Cortex of kidney (tissue), 1 donor: ENCODE measurements at places on chromosomes 12 and 14.

DNA sequence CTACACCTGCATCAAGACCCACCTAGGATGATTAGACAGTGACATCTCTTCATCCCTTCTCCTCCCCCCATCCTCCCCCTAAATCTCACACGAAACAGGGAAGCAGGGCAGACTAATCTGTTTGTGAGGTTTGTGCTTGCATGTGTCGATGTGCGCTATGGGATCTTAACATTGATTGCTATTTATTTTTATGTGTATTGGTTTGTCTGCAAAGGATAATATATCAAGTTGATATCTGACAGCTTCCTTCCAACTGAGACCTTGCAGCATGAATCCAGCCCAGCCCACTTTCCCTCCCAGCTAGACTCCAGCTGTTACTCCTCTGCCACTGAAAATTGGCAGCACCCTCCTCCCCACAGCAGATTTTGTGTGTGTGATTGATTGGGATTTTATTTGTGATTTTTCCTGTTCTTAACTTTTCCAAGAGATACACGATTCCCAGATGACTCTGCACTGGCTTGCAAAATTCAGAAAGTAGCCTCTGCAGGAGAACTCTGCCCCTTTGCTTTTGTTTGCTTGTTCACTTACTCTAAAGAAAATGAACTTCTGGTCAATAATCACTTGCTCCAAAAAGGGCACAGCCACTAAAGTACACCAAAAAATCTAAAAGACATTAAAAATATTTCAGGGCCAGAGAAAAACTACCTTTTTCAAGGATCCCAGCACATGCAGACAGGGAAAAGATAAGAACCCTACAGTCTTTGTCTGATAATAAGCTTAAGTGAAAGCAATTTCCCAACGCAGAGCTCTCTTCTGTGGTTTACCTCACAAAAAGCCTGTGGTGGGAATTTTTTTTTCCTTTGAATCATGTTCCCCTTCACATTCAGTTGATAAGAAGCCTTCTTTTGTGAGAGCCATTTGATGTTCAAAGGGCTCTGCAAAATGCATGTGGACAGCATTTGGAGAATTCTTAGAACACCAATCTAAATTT lies 222.1 kb downstream of the RPS29 start:
- no peak for DNase-seq

DNA sequence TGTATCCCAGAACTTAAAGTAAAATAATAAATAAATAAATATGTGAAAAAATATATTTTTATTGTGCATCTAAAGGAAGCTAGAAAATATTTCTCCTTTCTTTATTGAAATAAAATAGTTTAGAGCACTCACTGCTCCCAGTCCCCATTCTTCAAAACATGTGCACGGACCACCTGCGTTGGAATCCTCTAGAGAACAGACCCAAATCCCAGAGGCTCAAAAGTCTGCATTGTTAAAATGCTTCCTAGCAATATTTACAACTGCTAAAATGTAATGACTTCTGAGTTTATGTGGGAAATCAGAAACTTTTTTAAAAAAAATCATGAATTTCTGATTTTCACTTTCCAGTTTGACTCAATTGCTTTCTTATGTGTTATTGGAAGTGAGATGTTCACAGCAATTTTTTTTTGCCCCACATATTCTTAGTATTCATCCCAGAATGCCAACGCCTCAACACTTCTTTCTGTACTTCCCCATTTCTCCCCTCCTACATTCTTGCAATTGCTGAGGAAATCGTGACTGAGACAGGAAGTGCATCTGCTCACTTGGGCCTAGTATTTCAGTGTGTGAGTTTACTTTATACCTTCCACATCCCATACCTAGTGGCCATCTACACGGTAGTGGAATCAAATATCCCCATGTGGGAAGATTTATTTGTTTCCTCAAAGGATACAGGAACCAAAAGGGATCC lies 116.0 kb upstream of the FLRT2 start:
- DNase-seq, result no peak

GRCh38 chr12:123436017-123436964 lies at the start of gene RILPL2:
TSS of gene RILPL2 (minus strand) at chr12:123436684. CDS start at chr12:123436420, 264 bp downstream.
- DNase-seq, result no peak

DNA sequence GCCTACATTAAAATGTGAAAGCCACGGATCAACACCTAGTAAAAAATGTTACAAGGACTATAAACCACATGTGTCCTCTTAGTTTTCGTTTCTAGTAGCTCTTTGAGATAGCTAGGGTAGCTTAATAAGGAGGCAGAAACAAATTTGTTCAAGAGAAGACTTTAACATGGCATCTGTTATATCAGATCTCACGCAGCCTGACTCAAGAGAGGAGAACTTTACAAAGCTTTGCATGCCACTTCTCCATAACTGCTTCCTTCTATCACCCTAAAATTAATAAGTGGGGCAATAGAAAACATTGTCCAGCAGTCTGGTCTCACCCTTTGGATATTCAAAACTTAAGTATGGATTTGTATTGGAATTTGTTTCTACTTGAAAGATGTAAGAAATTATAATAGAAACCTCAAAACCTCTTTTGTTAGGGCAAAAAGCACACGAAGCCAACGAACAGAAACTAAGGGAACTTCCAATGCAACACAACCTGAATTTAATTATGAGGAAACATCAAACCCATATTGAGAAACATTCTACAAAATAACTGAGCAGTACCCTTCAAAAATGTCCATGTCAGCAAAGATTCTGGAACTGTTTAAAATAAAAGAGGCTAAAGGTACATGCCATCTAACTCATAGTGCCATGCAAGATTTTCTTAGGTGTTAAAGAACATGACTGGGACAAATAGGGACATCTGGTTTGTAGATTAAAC lies 194.8 kb downstream of the LRIG3 start:
- no peak for DNase-seq

- no peak for DNase-seq
Measured at GRCh38 chr12:16586350-16587109, 19.4 kb downstream of the LMO3 start.
